ENCODE measurements at places on chromosomes 11 and 22.

DNA sequence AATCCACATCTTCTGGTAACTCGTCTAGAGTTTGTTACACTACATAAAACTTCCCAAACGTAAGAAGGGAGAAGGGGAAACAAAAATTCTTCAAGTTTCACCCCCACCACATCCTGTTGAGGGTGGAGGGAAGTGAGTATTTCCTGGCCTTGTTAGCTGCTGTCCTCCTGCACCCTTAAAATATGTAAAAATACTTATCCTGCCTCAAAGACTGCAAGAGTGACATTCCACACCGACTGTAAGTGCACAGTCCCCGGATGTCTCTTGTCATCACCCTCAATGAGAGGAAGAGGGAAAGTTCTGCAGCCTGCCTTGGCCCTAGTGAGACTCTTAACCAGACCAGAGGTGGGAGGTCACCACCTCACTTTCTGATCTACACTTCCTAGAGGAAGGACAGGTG lies 3.3 kb downstream of the TMEM121B start:
- DNase-seq: no peak

- DNase-seq: no peak
These were observed 354.8 kb downstream of the ETS1 start for GRCh38 chr11:128232588-128232987.

DNA sequence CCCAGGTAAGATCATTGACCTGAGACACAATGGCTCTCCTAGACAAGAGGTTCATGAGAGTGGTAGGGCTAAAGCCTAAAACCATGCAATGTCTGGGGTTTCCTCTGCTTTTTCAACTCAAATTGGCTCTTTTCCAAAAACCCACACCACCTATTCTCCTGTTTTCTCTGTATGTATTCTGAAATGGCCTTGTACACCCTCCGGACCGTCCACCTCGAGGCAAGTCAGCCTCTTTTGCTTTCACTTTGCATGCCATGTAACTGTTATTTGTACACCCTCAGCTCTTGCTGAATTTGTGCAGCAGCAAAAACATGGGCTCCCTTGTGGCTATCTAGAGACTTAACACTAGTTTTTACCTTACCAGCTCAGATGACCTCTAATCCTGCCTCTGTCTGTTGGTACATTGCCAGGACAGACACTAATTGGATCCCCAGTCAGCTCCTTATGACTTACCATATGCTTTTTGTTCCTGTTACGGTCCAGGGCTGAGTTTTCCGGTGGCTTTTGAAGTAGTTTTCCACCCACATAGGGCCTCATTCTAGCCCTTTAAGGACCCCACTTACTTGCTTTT lies 288.0 kb downstream of the SBF2 start:
- no peak for DNase-seq

DNA sequence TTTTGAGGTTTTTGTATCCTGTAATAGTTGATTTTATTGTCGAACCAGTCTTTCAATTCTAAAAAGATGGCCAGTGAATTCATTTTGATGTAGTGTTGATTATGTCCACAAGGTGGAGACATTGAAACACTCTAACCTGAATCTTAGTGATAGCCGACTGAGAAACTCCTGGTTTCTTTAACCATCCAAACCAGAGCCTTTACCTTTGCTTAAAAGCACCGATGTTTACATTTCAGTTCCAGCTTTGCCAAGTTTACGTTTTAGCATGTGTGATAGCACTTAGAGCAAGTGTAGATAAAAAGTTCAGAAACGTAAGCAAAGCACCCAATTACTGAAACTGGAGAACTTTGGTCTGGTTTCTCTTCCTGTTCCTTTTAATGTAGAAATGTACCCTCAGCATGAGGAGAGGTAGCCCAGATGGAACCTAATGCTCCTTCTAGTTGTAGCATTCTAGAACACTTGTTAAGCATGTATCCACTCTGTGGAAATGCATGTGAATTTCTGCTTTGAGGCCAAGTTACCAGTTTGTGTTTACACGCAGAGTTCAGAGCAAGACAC lies 208.6 kb downstream of the DBX1 start:
- peak; percentile 62 for DNase-seq

DNA sequence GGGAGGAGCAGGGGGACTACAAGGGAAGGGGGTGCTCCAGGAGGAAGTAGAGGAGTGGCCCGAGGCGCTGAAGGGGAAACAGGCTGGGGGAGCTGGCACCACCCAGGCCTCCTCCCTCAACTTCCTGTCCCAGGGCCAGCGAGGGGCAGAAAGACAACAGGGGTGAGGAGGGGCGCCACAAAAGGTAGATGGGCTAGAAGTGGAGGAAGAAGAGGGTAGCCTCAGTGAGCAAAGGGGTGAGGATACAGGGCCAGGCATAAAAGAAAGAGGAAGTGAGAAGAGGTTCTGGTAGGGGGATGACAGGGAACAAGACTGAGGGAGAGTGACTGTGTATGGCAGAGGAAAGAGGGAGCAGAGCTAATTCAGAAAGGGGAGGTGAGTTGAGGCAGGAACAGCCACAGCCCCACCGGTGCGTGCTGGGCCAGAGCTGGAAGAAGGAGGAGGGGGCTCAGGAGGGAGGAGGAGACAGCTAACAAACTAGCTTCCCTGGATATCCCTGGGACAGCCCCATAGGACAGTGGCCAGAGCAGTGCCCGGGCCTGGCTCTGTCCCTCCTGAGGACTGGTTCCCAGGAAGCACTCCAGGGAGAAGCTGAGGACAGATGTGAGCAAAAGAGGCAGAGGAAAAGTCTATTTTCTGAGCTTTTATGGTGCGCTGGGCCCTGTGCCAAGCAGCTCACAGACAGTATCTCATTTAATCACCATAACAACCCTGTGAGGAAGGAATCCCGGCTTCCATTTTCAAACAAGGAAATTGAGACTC lies 8.5 kb downstream of the DCHS1 start:
- DNase-seq: peak; percentile 64

- peak; percentile 74 for DNase-seq
These were observed 213.0 kb upstream of the E2F8 start for GRCh38 chr11:19453651-19454257.

DNA sequence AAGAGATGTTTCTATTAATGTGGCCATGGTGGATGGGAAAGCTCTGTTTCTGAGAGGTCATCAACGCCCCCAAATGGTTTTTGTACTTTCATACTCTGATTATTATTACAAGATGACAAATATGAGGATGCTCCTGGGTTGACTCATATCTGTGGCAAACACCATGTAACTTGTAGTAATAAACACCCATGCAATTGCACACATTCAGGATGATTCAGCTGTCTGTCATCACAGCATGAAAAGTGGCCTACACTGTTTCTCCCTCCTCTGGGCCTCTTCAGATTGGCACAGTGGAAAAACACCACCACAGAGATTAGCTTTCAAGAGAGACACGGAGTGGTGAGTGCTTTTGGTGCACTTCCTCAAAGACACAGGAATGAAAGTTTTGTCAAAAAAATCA lies 85.4 kb downstream of the MTNR1B start:
- DNase-seq: peak; percentile 98

DNA sequence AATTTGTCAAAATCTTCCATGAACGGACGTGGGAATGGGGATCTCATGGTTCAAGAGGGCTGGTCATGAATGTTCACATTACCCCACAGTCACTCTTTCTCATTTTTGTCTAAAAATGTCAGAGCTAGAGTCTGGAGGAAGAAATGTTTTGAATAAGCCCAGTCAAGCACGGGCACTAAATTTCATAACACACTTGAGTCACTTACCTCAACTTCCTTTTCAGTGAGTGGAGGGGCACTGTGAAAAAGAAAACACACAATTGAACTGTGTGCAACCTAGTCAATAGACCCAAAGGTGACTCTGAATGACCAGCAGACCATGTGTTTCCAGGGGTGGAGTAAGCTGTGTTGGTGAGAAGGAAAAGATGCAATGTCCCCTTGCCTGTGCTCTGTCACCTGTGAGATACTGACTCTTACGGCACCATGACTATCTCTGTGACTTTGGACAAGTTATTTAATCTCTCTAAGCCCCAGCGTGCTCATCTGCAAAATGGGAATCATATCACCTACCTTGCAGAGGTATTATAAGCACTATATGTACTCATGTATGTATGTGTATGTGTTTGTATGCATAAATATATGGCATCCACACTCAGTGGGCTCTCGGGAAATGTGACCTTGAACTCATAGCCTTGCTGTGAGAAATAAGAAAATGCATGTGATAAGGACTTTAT lies 38.2 kb upstream of the LYVE1 start:
- DNase-seq: peak; percentile 51

- DNase-seq: no peak
These were observed 826 bp upstream of the PTPRJ start for GRCh38 chr11:47979378-47980087.

GRCh38 chr11:11636671-11637070 lies 14.9 kb upstream of the GALNT18 start:
- no peak for DNase-seq

DNA sequence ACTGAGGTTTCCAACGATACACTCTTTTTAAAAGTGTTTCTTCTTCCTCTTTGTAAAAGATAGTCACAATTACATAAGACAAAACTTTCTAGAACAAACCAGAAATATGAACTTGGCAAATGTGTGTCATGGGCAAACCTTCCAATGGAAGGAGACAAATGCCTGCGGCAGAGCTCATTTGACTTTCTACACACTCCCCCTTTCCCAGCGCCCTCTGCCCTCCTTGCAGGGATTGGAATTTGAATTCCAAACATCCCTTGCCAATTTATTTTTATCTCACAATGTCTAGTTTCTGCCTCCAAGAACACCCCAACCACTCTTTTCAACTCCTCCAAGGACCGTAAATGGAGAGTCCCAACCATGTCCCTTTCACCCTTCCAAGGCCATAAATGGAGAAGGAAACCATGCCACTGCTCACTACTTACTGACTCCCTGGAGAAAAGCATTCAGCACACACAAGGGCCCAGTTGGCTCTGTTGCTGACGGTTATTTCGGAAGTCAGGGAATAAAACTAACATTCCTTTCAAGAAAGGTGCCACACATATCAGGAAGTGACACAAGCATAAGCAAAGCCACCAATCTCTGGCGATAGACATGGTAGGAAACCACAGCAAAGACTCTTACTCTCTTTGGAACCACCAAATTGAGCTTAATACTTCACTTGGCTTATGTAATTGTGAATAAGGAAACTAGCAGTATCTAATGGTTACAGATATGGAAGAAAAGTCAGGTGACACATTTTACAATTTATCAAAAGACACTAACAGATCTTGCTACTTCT lies 15.0 kb upstream of the ESAM start:
- no peak for DNase-seq

DNA sequence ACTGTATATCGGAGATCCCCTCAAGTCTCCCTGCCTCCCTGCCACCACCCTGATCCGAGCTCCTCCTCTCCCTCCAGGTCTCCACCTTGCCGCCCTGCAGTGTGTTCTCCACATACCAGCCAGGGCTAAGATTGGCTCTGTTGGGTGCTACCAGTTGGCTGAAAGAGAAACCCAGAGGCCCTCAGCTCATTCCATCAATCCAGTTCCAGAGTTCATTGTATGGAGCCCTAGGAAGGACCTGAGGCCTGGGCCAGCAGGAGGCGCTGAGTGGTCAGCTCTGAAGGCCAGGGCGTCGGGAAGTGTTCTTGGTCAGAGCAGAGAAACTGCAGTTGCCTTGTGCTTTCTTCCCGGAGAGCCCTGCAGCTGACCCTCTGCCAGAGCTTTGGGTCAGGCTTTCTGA lies 2.2 kb upstream of the TOP3B start:
- no peak for DNase-seq

GRCh38 chr11:103939694-103940093 lies 96.7 kb upstream of the DDI1 start:
- DNase-seq: no peak

- no peak for DNase-seq
These were observed 151.1 kb downstream of the CTTN start for GRCh38 chr11:70549386-70549785.

DNA sequence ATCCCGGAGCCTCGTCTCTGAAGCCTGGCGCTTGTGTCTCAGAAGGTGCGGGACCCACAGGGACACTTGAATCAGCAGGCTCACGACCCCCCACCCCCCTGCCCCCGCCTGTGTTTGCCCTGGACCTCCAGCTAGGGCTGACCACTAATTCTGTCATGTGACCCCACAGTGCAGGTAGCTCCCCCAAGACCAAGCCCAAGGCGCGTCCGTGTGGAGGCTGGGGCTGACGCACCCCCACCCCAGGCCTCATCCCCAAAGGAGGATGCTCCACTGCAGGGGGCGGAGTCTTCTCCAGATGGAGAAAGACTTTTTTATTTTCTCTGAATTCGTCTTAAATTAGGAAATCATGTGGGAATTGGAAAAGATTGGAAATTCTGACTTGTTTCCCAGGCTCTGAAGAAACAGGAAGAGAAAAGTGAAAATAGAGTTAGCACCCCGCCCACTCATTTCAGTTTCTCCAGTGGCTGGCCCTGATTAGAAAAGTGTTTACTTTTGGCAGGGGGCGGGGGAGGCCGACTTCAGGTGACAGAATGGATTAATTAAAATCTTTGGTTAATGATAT lies 1.0 kb upstream of the RELA start:
- DNase-seq: peak; percentile 66

Measured in fibroblast of skin of scalp (primary cell).